Right renal cortex interstitium (tissue), 3 donors: ENCODE measurements at places on chromosomes 4 and X. TPM values are rescaled to one million over a fixed set of nuclear protein-coding genes. Genes with fewer than 3 reads are reported as not detected.

- DNase-seq = no peak
These were observed 41.3 kb downstream of the LRBA start for GRCh38 chr4:150973626-150974251.

Gene NSG1
- polyA plus RNA-seq = 4.5 TPM

DNA sequence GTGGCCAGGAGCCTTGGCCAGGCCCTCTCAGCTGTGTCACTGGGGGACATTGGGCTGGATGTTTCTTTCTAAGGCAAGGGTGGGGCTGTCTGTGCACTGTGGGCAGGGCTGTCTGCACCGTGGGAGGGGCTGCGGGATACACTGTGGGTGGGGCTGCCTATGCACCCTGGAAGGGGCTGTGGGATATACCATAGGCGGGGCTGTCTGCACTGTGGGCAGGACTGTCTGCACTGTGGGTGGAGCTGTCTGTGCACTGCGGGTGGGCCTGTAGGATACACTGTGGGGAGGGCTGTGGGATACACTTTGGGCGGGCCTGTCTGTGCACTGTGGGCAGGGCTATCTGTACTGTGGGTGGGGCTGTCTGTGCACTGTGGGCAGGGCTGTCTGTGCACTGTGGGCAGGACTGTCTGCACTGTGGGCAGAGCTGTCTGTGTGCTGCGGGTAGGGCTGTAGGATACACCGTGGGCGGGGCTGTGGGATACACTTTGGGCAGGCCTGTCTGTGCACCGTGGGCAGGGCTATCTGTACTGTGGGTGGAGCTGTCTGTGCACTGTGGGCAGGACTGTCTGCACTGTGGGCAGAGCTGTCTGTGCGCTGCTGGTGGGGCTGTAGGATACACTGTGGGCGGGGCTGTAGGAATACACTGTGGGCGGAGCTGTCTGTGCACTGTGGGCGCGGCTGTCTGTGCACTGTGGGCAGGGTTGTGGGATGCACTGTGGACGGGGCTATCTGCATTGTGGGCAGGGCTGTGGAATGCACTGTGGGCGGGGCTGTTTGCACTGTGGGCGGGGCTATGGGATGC is 31.1 kb downstream of the ACOX3 start:
- no peak for DNase-seq

Gene NAP1L2
- polyA plus RNA-seq = 4.7 TPM

GRCh38 chr4:27635936-27636913 is 775.6 kb downstream of the STIM2 start:
- DNase-seq = no peak

- DNase-seq = no peak
These were observed 14.9 kb upstream of the MORC4 start for GRCh38 chrX:107014936-107015335.

Gene SGMS2
- polyA plus RNA-seq = 14.5 TPM

- DNase-seq = no peak
These were observed 146.2 kb upstream of the JADE1 start for GRCh38 chr4:128663325-128663724.

GRCh38 chrX:9919632-9920172 is 47.5 kb upstream of the CLDN34 start:
- no peak for DNase-seq

DNA sequence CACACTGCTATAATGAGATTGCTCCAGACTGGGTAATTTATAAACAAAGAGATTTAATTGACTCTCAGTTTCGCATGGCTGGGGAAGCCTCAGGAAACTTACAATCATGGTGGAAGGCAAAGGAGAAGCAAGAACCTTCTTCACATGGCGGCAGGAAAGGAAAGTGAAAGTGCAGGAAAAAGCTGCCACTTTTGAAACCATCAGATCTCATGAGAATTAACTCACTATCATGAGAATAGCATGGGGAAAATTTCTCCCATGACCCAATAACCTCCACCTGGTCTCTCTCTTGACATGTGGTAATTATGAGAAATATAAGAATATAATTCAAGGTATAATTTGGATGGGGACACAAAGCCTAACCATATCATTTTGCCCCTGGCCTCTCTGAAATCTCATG is 884.2 kb downstream of the GLUD2 start:
- no peak for DNase-seq

- no peak for DNase-seq
These were observed 523.1 kb downstream of the IQCM start for GRCh38 chr4:149292425-149293007.

GRCh38 chrX:40290517-40290916 is 192.8 kb upstream of the BCOR start:
- no peak for DNase-seq

- no peak for DNase-seq
These were observed 429.8 kb downstream of the BCOR start for GRCh38 chrX:39667736-39668482.

- DNase-seq = no peak
These were observed 3.7 kb downstream of the LIMCH1 start for GRCh38 chr4:41541687-41542094.

Gene SLC2A9
- 8.4 TPM for polyA plus RNA-seq

DNA sequence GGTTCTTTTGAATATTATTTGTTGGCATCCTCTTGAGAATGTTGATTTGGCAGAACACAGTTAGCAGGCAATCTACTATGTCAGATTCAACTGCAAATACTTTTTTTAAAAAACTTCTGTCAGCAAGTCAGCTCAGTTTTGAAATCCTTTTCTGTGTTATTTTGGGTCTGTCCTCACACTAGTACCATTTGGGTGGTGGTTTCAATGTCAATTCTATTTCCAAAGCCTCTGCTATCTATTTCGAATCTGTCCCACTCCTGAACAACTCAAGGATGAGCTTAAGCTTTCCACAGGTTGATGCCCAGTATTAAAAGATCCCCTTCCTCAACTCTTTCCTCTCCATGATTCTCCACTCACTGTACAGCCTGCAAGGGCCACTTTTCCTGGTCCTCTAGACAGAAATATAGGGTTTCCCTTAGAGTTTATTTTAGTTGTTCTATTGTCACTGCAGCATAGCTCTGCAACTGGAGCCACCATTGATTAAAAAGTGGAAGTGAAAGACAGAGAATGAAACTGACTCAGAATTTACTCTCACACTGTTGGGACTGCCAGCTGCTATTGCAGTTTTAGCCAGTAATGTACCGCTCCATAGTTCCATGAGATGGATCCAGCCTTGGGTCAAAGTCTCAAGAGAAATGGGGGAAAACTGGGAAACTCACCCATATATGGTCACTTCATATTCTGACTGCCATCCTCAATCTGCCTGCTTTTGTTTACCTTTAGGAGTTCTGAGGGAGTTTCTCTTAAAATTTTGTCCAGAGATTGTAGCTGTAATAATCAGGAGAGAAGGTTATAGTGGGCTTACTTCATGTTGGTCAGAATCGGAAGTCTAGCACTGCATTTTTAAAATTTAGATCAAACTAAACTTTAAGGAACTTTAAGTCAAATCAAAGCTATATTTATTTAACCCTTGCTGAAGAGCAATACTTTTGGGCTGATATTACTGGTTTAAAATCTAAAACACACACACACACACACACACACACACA is 14.6 kb downstream of the HDX start:
- no peak for DNase-seq

- DNase-seq = no peak
These were observed 31.9 kb upstream of the RASGEF1B start for GRCh38 chr4:81503586-81503985.

Gene MAGEA4
- not detected for polyA plus RNA-seq

DNA sequence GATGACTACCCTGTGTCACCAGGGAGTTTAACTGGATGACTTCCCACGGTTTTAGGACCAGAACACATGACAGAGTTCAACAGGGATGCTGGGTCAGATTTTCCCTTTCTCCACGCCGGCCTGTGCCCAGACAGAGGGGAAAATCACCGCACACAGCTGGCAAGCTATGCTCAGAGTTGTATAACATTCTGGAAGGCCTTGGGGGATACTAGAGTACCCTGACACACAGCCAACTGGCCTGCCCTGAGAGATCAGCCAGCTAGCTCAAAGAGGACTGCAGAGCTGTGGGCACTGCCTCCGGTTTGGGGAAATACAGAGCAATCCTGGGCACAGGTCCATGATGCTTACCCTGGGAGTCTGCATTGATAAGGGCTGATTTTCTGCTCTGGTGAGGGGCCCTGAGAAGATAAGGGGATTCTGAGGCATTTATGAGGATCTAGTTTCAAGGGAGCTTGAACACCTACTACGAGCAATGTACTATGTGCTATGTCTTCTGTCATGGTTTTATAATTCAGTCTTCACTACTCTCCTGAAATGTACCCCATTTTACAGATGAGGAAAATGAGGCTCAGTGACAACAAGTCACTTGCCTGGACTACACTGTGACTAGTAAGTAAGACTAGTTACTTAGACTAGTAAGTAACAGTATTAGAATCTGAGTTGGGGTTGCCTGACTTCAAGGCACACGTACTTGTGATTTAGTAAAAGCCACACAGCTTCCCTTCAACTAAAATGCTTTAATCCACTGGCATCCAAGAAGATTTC is 14.7 kb downstream of the C4orf54 start:
- DNase-seq = no peak

Gene PRR32
- not detected for polyA plus RNA-seq

Gene MAP7D3
- polyA plus RNA-seq = 16.5 TPM

DNA sequence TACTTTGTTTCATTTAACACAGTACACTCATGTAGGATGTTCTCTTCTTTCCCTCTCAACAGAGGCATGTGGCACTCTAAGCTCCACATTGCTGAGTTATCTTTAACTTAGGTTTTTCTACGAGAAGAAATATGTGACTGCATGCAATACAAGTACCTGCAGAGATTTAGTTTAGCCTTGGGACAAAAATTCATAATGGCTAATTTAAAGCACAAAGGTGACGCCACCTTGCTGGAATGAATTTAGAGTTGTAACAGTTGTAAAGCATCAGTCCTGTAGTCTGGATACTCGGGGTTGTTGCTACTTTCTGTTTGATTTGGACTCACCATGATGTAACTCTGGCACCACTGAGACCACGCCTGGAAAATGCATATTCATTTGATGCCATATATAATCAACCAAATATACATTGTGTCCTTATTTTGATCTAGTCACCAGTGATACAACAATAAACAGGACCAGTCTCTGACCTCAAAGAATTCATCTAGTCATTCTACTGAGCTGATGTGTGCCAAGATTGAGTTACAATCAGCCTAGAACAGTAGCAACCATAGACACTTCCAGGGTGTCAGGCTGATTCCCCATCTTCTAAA is 451.0 kb upstream of the ZFP42 start:
- no peak for DNase-seq

- DNase-seq = no peak
These were observed 2.5 kb downstream of the POU3F4 start for GRCh38 chrX:83510510-83511062.

DNA sequence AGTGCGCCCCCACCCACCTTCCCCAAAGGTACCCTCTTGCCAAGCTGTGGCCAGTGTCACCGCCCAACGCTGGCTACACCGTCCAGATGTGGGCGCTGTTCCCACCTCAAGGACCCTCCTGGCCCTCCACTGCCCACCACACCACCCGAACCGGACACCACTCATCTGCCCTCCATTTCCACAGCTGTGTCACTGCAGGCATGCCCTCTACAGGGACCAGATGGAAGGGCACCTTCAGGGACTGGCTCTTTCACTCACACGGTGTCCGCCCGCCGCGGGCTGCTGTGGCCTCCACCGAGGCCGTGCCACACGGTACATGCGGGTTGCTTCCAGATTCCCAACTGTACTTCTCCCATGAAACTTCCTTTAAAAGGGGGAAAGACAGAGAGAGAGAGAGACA is 87.7 kb downstream of the FAM53A start:
- no peak for DNase-seq

DNA sequence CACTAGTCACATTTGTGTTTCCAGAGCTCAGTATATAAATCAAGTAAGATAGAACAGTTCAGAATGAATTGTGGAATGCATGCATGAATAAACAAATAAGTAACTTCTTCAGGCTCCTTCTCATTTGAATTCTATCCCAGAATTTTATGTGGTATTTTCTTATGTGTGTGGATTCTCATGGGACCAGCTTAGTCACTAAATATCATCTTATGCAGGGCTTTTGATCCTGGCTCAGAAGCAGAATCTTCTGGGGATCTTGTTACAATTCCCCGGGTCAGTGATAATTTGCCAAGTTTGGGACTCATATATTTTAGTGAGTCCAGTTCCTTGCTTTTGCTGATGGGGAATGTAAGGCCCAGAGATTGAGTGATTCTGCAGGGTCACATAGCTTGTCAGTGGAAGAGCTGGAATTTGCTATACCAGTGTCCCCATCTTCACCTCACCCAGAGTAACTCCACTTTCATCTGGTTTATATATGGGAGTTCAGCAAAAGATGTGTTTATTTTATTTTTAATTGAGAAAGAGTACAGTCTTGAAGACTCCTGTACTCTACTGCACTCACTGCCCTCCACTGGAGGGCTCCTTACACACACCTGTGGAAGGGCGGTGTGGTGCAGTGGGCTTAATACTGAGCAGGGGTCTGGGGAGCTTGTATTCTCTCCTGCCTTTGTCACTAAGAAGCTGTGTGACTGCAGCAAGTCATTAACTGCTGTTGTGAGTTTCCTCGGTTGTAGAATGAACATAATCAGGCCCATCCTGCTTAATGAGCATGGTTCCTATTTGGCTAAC is 198.2 kb upstream of the CXorf66 start:
- DNase-seq = no peak

- no peak for DNase-seq
These were observed 146.5 kb downstream of the SH3BGRL start for GRCh38 chrX:81348388-81348787.

Gene CT55
- 0.20 TPM for polyA plus RNA-seq

- no peak for DNase-seq
These were observed 77.3 kb downstream of the SMIM20 start for GRCh38 chr4:25991340-25991739.

- DNase-seq = no peak
These were observed 66.1 kb downstream of the FMR1NB start for GRCh38 chrX:148047200-148047599.

DNA sequence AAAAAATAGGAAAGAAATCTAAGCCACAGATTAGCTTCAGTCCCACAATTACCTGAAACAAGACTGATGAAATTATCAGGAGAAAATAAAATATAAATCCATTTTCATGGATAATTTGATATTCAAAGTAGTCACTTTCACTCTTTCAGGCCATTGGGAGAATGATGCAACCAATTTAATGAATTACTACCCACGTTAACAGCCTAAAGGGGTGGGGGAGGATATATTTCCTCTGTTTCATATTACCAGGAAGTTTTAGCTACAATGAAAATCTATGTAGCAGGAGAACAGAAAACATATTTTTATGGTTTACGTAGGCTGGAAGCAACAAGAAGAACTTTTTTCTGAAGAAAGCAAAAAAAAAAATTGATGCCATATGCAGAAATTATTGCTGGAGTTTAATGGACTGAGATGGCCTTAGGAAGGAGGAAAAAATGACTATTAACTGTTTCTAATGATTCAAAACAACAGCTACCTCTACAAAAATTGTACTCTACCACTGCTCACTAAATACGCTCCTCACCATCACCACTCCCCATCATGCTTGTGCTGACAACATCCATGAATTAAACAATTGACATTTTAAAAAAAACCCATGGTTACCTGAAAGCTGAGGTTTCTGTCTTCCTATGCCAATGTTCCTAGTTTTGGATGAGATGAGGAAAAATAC is 100.9 kb downstream of the CXXC4 start:
- DNase-seq = no peak

Gene ITGB1BP2
- 1.2 TPM for polyA plus RNA-seq

- no peak for DNase-seq
These were observed 151.6 kb downstream of the AASDH start for GRCh38 chr4:56235725-56236124.

- DNase-seq = no peak
These were observed 4.1 kb downstream of the KDR start for GRCh38 chr4:55121246-55121645.
